ENCODE measurements at places on chromosomes 6 and 20.
A peak's percentile ranks its signal among the peaks of the same experiment; 100 is the strongest.

- DNase-seq: no peak
These were observed 320.5 kb upstream of the RSPO3 start for GRCh38 chr6:126797981-126798380.

DNA sequence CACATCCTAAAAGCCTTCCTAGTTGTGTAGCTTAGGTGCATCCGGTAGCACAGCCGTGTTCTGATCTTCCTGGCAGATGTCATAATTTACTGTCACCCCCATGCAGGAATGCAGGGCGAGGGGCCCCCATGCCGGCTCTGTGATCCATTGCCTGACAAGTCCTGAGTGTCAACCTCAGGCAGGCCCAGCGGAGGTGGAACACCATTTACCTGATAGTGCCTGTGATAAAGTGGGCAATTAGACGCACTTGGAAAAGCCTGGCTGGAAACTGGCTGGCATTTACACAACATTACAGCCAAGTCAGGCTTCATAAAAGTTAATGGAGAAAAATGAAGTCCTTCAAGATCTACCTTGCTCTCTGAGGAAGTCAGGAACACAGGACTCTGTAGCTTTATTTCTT lies 521.4 kb upstream of the JAG1 start:
- peak; percentile 49 for DNase-seq

GRCh38 chr6:39086294-39086693 lies 28.7 kb downstream of the SAYSD1 start:
- DNase-seq: no peak

- no peak for DNase-seq
These were observed 21.0 kb downstream of the KCNK5 start for GRCh38 chr6:39208223-39208739.

DNA sequence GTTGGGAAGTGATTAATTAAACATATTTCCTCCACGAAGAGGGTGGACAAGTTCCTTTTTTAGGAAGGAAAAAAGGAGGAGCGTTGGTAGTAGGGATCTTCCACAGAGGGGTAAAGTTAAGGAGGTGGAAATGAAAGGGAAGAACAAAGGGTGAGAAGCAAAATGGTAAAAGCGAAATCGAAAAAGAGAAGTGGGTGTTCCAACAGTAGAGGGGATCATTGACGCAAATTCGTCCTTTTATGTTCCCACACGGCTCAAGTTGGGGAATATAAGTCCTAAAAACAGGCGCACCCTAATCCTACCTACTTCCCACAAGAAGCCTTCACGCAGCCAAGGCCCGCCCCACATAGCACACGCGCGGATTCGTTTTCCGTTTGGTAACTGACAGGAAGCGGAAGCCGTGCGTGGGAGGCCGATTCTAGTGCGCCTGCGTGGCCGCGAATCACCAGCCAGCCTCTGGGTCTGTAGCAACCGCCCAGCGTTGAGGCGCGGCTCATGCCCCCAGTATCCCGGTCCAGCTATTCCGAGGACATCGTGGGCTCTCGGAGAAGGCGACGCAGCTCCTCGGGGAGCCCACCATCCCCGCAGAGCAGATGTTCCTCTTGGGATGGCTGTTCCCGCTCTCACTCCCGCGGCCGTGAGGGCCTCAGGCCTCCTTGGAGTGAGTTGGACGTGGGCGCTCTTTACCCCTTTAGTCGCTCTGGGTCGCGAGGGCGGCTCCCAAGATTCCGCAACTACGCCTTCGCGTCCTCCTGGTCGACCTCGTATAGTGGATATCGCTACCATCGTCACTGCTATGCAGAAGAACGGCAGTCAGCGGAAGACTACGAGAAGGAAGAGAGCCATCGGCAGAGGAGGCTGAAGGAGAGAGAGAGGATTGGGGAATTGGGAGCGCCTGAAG lies at the start of gene NKAPL:
Gene NKAPL (plus strand): TSS at position 421 of the 901 bp plus-strand sequence. CDS start 75 bp downstream, at position 496.
- peak; percentile 91 for DNase-seq

Measured in left ventricle myocardium superior (tissue), 1 donor.